ENCODE measurements at places on chromosomes 16 and 17. TPM values are rescaled to one million over a fixed set of nuclear protein-coding genes. Genes with fewer than 3 reads are reported as not detected.

- no peak for DNase-seq
These were observed 4.2 kb downstream of the ITGB3 start for GRCh38 chr17:47257651-47258339.

DNA sequence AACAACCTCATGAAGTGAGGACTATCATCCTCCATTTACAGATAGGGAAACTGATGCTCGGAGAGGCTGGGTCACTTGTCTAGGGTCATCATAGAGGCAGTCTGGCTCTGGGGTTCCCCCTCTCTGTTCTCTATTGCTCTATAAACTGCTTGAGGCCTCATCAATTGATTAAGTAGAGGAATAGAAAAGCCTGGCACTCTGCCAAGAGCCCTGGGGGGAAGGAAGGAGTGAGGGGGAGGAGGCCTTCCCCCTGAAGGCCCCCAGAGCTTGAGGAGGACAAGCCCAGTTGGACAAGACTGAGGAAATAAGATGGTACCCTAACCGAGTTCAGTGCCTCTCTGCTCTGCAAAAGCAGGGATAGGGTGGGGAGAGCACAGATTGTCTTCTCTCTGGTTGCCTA, 21.0 kb downstream of the SDK2 start:
- DNase-seq: no peak

IRX3 gene
- 2.4 TPM for total RNA-seq

- peak; percentile 70 for DNase-seq
These were observed 821.1 kb upstream of the EEF2KMT start for GRCh38 chr16:5918567-5919130.

- DNase-seq: peak; percentile 83
These were observed 138.9 kb upstream of the CES5A start for GRCh38 chr16:56013962-56014552.

VAT1 gene
- total RNA-seq: 262 TPM

GRCh38 chr17:19278729-19279128, 41.6 kb downstream of the EPN2 start:
- no peak for DNase-seq

GRCh38 chr17:70343114-70343513, 173.8 kb downstream of the KCNJ2 start:
- DNase-seq: no peak

DNA sequence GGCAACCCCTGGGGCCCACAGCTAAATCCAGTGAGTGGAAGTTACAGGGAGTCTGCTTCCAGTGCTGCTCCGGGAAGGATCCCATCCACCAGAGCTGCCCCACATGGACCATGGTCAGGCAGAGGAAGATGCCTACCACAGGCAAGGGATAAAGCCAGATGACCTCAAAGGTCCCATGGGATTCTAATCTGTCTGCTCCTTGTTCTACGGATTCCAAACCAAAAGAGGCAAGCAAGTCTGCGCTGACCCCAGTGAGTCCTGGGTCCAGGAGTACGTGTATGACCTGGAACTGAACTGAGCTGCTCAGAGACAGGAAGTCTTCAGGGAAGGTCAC, 1.4 kb downstream of the CCL4L2 start:
- DNase-seq: no peak

GRCh38 chr17:65181237-65182061, 44.3 kb downstream of the RGS9 start:
- no peak for DNase-seq

DNA sequence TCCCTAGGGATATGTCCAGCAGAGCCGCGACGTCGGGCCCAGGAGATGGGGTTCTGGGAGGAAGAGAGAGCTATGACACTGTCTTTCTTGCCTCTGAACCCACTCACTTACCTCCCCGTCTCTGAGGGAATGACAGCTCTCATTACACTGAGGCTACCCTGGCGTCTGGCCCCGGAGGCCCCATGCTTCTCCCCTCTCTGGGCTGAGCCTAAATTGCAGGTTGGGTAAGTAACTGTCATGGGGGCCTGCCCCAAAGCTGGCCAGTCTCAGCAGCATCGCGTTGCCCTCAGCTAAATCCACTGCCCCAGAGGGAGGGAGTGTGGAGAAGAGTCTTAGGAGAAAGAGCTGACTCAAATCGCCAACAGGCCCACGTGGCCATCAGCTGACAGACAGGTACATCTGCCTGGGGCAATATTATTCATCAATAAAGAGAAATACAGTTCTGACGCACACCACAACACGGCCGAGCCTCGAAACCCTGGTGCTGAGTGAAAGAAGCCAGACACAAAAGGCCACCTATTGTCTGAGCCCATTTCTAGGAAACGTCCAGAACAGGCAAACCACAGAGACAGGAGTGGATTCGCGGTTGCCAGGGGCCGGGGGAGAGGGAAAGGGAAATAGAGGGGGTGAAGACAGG, 156.4 kb downstream of the C16orf95 start:
- no peak for DNase-seq

GRCh38 chr16:71262391-71262790, 26.8 kb downstream of the CMTR2 start:
- no peak for DNase-seq

GRCh38 chr16:65284626-65285025, 162.8 kb upstream of the CDH11 start:
- no peak for DNase-seq

GRCh38 chr17:55694286-55694910, 28.3 kb downstream of the TMEM100 start:
- DNase-seq: no peak

- DNase-seq: no peak
These were observed 45.5 kb upstream of the CDC42EP4 start for GRCh38 chr17:73357318-73357717.

DNA sequence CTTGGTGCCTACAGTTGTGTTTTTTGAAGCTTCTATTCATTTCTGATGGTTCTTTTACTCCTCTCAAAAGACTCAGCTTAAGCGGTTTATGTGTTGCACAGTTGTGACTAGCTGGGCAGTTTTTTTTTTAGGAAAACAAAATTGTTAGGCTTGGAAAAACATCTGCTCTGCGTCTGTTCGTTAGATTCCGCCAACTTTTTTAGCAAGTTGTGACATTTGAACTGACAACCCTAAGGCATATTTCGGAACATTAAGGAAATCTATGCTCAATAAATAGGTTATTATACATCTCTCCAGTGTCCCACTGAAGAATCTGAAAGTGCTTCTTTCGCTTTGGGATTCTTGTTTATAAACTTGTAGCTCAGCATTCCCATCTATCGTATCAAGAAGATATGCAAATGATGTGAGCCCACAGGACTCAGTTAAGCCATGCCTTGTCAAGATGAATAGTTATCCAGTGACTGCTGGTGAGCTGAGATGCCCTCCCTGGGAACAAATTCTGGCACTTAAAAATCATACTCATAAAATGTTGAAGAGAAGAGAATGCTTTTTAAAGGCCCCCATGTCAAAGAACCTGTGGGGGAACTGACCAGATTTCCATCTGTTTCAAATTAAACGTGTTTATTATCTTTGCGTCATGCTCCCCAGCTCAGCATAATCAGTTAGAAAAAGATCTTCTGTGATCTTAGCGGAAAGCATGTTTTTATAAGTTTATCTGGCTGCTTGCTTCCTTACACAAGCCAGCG, 109.0 kb upstream of the FAM20A start:
- no peak for DNase-seq

DNA sequence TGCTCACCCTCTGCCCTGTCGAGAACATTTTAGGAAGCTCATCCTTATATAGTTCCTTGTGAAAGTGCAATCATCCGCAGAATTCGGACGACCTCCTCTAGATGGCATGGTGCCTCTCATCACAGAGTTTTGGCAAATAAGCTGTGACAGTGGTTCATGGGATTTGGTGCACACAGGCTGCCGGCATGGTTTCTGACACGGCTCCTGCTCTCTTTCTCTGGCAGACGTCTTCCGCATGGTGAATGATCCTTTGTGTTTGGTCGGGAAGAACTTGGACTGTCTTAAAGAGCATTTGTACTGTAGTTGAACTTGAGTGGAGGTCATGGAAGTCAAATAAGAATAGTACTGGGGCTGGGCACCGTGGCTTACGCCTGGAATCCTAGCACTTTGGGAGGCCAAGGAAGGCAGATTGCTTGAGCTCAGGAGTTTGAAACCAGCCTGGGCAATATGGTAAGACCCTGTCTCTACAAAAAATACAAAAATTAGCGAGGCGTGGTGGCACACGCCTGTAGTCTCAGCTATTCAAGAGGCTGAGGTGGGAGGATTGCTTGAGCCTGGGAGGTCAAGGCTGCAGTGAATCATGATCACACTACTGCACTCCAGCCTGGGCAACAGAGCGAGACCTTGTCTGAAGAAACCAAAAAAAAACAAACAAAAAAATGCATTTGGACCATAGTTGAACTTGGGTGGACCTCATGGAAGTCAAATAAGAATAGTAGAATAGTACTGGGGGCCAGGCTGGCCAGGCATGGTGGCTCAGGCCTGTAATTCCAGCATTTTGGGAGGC, 34.7 kb upstream of the NAT9 start:
- DNase-seq: no peak

C1QTNF8 gene
- total RNA-seq: not detected

- DNase-seq: no peak
These were observed 437.3 kb upstream of the DYNLRB2 start for GRCh38 chr16:80103463-80103862.

DNA sequence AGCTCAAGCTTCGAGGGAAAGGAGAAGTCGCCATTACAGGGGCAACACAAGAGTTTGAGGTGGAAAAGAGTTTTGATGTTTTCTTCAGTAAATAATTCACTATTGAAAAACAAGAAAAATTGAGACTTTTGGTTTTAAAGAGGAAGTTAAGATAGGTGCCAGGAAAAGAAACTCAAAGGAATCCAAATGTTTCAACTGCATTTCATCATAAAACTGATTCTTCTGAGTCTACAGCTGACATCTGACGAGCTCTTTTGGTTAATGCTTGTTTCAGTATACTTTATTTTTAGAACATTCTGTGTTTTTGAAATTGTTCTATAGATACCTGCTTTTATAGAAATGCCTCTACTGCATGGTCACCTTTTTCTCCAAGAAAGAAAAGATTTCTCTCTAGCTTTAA, 54.0 kb downstream of the ERN1 start:
- no peak for DNase-seq

DNA sequence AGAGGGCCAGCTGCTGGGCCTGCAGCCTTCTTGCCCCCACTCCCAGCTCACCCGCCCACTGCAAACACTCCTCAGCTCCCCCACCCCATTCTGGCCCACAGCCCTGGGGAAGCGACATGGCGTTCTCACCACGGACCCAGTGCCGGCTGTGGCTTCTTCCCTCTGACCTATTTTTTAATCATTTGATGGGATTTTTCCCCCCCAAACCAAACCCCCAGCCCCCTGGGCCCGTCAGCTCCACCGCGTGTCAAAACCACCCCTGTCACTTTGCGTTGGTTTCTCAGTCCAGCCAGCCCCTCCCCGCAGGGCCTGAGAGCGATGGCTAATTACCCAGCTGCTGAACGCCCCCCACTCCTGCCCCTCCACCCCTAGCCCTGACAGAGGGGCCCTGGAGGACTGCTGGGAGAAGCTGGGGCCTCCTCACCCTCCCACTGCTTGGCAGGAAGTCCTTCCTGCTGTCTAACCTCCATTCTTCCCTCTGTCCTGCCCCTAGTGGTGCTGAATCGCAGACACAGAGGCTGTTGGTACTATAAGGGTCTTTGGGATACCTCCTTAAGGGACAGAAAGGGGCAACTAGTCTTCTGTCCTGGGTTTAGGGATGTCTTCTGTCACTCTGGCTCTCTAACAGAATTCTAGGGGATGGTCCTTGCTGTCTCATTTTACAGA, 7.5 kb upstream of the TBX21 start:
- no peak for DNase-seq

- DNase-seq: no peak
These were observed 12.1 kb downstream of the PIMREG start for GRCh38 chr17:6456321-6456720.

FLYWCH2 gene
- total RNA-seq: 20.9 TPM

THUMPD1 gene
- 51.3 TPM for total RNA-seq

- DNase-seq: peak; percentile 13
These were observed 78.3 kb upstream of the RPL38 start for GRCh38 chr17:74125156-74125555.

DPEP3 gene
- total RNA-seq: 0.68 TPM

DNA sequence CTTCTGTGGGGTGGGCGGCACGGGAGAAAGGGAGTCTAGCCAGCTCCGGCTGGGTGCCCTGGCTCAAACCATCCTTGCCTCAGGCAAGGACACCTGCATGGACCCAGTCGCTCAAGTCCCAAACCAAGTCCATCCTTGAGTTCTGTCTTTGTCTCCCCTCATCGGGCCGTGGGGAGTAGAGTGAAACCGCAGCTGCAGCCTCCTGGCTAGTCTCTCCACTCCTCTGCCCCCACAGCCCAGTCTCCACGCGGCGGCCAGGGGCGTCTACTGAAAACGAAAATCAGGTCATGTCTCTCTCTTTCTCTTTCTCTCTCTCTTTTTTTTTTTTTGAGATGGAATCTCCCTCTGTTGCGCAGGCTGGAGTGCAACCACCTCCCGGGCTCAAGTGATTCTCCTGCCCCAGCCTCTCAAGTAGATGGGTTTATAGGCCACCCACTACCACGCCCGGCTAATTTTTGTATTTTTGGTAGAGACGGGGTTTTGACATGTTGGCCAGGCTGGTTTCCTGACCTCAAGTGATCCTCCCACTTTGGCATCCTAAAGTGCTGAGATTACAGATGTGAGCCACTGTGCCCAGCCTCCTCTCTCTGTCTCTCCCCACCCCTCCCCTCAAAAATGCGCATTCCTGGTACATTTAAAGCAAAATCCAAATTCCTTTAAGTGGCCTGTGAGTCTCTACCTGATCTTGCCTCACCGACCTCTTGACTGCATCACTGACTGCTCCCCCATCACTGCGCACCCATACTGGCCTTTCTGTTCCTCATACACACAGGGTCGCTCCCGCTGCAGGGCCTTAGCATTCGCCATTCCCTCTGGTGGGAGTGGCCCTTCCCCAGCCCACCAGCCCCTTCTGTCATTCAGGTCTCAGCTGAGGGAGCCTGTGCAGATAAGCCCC, 17.7 kb upstream of the RMI2 start:
- peak; percentile 52 for DNase-seq

- peak; percentile 94 for DNase-seq
These were observed 36.6 kb upstream of the RGS9 start for GRCh38 chr17:65100316-65101140.

DNA sequence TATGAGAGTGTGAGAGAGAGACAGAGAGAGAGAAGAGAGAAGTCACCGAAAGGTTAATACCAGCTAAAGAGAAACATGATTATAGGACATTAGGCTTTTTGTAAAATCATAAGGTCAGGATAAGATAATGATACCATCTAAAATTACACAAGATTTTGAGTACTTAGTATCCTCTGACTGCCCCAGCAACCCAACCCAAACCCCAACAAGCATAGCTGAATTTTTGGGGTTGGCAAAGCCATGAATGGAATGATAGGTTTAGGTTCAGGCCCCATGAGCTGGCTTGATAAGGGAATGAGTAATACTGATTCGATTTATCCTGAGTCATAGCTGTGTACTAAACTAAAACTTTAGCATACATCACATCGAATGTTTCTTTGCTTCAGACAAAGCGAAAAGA, 259.5 kb downstream of the IRX3 start:
- no peak for DNase-seq

- peak; percentile 86 for DNase-seq
These were observed 11.1 kb downstream of the TNS4 start for GRCh38 chr17:40490289-40490853.

GRCh38 chr16:85441890-85442670, 171.0 kb upstream of the GSE1 start:
- DNase-seq: no peak

ATP2A1 gene
- 4.6 TPM for total RNA-seq
